Skeletal muscle tissue (tissue), 5 donors: ENCODE measurements at places on chromosomes 1 and 21. TPM values are rescaled to one million over a fixed set of nuclear protein-coding genes. Genes with fewer than 3 reads are reported as not detected.

Gene SPRR2G
- total RNA-seq = not detected

Gene PEA15
- total RNA-seq = 26.1 TPM

Gene PDE9A
- total RNA-seq = 1.6 TPM

Gene SYNC
- 38.6 TPM for total RNA-seq

Gene IGFN1
- 0.52 TPM for total RNA-seq

Gene TUFT1
- total RNA-seq = 6.8 TPM
